ENCODE measurements at places on chromosomes 4 and X. TPM values are rescaled to one million over a fixed set of nuclear protein-coding genes. Genes with fewer than 3 reads are reported as not detected.

DNA sequence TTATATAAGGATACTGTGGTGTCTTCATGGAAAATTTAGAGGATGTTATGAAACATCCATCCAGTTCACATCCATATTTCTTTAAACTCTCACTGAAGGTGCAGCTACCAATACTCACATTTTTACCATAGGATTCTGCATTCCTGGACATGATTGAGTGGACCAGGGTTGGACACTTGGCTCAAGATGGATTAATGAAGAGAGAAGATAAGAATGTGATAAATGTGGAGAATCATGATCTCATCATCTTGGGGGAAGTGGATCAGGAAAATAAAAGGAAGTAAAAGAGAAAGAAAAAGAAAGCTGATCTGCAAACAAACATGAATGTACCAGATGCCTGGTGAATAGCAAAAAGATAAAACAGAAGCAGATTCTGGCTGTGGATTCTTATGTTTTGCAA, 175.4 kb downstream of the NPFFR2 start:
- no peak for DNase-seq

DNA sequence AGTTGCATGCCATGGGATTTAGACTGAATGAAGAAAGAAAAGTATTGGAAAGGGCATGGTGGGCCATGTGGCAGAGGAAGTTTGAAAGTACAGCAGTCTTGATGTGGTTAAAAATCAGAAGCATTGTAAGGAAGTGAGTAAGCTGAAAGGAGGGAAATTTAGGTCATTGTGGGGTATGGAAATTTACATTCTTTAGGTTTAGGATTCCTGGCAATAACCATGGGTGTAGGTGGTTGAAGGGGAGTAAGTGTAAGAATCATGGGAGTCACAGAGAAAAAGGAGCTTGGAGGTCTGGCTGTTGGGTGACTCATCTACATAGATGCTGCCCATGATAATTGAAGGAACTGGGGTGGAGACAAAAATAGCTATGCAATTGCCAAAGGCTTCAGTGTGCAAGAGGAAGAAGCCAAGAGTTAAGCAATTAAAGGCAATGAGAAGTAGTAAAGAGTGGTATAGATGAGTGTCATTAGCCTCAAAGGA, 243.8 kb upstream of the LDB2 start:
- DNase-seq = no peak

DNA sequence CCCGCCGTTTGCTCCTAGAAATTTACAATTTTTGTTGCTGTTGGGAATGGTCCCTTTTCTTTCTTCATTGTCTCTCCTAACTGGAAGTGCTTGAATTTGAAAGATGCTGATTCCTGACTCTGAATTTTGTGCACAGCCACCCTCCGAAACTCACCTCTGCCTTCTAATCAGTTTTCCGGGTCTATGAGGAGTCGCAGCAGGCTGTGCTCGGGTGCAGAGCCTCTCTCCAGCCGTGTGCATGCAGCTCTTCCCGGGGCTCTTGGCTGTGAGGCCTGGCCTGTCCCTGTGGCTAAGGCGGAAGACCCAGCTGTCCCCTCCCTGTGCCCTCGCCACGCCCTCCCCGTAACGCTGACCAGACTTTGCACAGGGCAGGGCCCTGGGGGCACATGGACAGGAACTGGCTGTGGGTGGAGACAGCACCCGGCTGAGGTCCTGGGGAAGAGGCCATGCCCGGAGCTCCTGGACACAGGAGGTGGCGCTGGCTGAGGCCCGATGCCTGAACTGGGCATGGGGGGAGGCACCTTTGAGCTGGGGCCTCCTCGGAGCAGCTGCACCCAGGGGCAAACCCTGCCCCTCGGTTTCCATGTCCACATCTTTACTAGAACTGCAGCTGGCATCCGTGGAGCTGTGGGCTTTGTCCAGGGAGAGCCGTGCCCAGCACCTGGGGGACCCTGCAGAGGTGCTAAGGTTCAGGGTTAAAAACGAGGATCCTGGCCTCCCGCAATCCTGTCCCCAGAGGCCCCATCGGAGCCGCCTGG, 32.6 kb upstream of the SPON2 start:
- no peak for DNase-seq

- no peak for DNase-seq
Measured at GRCh38 chrX:131235768-131236545, 53.1 kb downstream of the IGSF1 start.

DNA sequence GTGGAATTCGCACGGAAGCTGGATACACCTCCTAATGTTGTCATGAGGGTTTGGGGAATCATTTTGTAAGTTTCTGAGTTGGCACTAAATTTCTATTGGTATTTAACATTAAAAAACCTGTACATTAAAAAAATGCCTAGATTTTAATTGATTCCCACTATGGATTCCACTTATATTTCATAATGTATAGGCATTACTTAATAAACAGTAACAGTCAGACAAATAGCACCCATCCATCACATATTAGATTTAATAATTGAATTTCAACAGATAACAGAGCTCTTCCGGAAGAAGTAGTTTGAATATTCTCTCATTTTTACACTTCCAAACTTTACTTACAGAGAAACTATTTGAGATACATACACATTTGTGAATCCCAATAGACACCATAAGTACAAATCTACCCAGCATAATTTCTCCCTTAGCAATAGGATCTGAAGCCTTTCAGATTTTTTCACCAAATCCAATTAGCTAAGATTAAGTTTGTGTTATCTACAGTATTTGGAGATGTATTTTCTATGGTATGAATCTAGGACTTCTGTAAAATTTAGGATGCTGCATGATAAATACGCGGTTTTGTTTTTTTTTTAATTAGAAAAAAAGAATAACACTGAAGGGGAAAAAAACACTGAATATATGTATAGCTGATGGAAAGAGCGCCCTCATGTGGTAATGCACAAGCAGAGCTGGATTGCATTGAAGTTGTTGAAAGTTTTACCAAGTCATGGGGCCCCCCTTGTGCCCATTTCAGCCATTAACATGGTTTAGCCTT, 12.2 kb upstream of the ODAM start:
- no peak for DNase-seq

TCEAL2 gene
- 36.4 TPM for total RNA-seq

- DNase-seq = no peak
Measured at GRCh38 chr4:144715230-144715629, 69.3 kb downstream of the HHIP start.

ARSJ gene
- 25.0 TPM for total RNA-seq

GRCh38 chrX:150324035-150324728, 38.9 kb upstream of the MAMLD1 start:
- DNase-seq = no peak

DNA sequence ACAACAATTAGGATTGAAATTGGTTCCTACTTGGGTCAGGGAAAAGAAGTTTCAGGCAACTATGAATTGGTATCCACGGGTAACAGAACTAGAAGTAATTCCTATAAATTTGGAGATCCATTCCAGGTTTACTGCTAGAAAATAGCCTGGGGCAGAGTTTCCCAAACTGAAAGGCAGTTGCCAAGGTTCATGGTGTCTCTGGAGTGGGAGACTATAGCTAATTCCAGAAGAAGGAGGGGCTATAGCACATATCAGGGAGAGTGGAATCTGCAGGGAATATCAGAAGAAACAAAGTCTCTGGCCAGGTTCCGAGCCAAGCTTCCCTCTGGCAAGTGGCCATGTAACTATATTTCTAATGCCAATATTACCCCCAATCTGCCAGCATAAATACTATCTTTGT, 166.3 kb downstream of the GALNTL6 start:
- DNase-seq = no peak

MAGEA11 gene
- not detected for total RNA-seq

GRCh38 chr4:145098675-145099037, 545 bp downstream of the ABCE1 start:
- no peak for DNase-seq

DNA sequence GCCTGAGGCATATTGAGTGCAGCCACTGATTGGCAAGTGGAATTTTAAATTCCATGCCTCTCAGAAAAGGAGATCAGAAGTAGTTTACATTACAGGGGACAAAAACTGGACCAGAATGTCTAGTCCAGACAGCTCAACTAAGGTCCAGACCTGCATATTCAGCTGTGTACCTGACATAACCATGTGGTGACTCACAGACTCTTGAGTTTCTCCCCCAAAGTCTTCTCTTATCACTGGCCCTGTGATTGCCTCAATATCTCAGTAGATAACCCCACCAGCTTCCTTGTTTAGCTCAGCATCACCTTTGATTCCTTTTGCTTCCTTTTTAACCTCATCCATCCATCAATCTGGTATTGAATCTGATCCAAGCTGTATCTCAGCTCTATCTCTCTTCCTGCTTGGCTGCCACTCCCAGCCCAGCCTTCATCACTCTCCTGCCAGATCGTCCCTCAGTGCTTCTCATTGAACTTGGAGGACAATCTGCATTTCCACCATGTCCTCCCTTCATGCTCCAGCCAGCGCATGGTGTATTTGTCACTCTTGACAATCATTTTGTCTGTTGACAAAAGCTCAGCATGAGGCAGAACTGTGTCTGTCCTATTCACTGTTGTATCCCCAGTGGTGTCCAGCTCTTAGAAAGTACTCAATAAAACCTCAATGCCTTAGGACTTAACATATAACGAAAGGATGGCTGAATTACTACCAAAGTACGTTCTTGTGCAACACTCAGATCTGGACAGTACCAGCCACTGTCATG, 27.8 kb upstream of the SLC2A9 start:
- no peak for DNase-seq

POU4F2 gene
- total RNA-seq = not detected

- DNase-seq = no peak
Measured at GRCh38 chr4:57044996-57045395, 65.2 kb downstream of the IGFBP7 start.

NPFFR2 gene
- not detected for total RNA-seq

GRCh38 chr4:86256086-86256485, 103.8 kb downstream of the MAPK10 start:
- DNase-seq = no peak

DNA sequence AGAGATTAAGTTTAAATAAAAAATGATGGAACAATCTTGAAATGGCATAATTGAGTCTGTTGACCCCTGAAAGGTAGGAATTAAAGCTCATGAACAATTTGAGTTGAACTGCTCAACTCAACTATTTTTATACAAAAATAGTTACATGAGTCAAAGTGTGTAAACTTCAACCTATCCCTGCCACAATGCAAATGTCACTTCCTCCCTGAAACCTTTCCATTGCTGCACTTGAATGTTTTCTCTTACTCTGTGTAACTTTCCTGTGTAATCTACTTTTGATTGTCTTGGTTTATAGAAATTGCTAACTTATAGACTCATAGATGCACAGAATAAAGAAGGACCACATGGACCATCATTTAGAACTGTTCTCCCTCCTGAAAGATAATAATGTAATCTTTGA, 218.5 kb downstream of the GBA3 start:
- DNase-seq = no peak

DNA sequence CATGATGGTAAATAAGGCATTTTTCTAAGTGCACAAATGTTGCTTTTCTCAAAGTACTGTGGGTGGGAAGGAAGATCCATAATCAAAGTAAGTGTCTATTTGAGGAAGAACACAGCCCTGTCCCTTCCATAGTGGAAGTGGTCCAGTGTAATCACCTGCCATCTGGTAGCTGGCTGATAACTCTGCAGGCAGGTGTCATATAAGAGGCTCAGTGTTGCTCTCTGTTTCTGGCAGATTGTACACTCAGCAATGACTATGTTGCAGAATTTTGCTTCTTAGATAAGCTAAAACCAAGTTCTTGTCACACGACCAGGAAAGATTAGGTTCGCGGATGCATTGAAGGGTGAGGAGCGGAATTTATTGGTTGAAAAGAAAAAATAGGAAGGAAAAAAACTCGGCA, 20.9 kb downstream of the SAGE1 start:
- DNase-seq = no peak

GRCh38 chr4:55554453-55555030, 7.8 kb upstream of the CLOCK start:
- DNase-seq = no peak

MAGEA2 gene
- not detected for total RNA-seq

FAM156A gene
- total RNA-seq = 55.7 TPM

DNA sequence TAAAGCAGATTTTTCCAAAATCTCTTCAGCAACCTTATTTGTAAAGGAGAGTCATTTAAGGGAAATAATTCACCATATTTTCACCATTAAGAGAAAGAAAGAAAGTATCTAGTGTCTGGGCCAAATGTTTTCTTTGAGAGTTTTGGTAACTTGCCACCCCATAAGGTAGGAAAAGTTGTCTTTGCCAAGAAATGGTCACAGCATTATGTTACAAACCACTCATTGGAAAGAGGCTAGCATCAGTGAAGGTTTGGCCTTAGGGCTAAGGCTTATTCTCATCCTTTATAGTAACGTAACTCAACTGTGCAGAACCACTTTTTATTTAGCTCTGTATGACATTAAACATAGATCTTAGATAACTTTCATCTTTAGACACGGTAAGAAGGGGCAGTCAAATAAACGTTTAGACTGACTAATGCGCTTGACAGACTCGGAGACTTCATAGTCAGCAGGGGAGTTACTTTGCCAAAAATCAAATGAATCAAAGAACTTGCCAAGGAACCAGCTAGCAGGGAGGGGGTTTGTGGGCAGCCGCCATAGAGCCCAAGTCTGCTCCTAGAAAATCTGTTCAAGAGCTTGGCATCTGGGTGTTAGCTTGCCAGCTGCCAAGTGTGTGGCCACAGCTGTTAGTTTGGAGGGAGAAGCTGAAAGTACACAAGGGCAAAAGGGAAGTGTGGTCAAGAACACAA, 182.8 kb upstream of the GRID2 start:
- DNase-seq = no peak

ADGRG4 gene
- 0.41 TPM for total RNA-seq

DNA sequence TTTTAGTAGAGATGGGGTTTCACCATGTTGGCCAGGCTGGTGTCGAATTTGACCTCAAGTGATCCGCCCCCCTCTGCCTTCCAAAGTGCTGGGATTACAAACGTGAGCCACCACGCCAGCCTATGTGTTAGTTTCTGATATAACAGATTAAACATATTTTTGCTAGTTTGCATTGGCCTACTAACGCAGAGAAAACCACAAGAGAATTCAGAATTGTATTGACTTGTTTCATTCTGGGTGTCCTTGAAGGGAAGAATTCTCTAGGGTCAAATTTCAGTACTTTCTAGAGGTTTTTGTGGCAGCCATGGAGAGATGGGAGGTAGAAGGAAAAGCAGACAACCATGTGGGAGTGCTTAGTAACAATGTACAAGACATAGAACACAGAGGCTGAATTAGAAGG, 46.1 kb upstream of the BMPR1B start:
- no peak for DNase-seq

DNA sequence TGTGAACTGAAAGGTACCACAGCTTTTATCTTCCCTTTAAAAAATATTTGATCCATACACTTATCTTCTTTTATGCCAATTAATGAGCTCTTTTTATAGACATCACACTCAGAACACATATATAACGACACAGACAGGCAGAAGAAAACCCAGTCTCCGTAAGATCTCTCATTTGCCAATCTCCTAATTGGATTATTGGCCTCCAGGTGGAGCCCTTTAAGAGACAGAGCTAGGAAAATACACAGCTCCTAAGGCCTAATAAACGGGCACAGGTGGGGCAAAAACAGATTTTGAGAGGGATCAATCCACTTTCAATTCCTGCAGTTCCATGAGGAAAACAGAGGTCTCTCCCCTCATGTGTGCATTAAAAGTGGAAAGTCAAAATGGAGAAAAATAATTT, 1495.4 kb downstream of the RPA4 start:
- DNase-seq = no peak

PASD1 gene
- not detected for total RNA-seq

- DNase-seq = no peak
Measured at GRCh38 chrX:13121020-13121555, 76.7 kb upstream of the FAM9C start.

- no peak for DNase-seq
Measured at GRCh38 chr4:98963538-98964433, 31.7 kb upstream of the METAP1 start.
